ENCODE measurements at places on chromosomes 12 and 14.

DNA sequence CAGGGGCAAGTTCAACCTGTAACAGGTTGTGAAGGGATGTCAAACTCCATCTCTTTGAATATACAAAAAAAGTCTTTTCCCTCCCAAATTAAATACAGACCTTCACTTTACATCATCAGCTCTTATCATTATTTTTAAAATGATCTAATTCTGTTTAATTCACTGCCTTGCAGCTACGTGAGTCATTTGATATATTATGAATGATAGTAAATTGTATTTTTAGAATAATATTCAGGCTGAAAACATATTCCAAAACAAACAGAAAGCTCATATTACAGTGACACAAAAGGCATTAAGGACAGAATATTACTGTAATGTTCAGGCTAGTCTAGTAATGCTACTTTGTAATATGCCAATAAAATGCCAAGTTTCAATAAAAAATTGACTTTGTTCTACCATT is 53.3 kb downstream of the BCAT1 start:
- no peak for DNase-seq

- DNase-seq, result no peak
These were observed 220.6 kb upstream of the HMGA2 start for GRCh38 chr12:65603438-65604351.

- no peak for DNase-seq
These were observed 41.1 kb upstream of the CSRNP2 start for GRCh38 chr12:51124504-51124903.

DNA sequence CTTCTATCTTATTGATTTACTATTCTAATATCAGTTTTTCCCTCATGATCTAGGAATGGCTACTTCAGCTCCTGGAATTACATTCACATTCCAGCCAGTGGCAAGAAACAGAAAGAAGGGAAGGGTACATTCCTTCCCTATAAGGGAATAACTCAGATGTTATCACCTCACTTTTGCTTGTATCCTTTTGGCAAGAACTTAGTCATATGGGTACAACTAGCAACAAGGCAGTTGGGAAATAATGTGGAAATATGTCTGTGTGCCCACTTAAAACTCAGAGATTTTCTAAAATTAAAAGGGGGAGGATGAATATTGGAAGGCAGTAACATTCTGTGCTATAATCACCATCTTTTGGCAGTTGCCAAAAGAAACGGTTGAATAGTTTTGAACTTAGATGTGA is 85.6 kb downstream of the MSRB3 start:
- DNase-seq, result no peak

- no peak for DNase-seq
These were observed 57.0 kb upstream of the NID2 start for GRCh38 chr14:52125885-52126284.

- no peak for DNase-seq
These were observed 170.2 kb downstream of the ERC1 start for GRCh38 chr12:1161197-1161596.

GRCh38 chr12:56223571-56224101 is 506 bp upstream of the NABP2 start:
- DNase-seq, result no peak

DNA sequence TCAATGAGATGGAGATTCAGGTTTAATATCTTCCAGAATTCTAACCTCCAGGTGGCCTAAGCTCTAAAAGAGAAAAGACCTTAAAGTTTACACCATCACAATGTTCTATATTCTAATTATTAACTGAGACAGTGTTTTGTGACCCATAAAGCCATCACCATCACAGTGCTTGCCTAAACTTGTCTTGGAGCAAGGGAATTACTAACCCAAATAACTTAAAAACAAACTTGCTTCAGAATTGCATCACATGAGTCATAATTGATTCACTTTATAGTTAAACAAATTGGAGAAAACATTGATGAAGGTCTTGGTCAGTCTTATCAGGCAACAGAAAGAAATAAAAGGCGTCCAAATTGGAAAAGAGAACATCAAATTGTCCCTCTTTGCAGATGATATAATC is 54.5 kb upstream of the ALG10 start:
- no peak for DNase-seq

GRCh38 chr12:64699504-64700115 is 59.6 kb downstream of the GNS start:
- no peak for DNase-seq

GRCh38 chr12:66901138-66901932 is 222.5 kb upstream of the GRIP1 start:
- DNase-seq, result no peak

GRCh38 chr12:15800278-15800677 is 11.1 kb upstream of the EPS8 start:
- DNase-seq, result no peak

GRCh38 chr14:89251061-89251460 is 166.0 kb downstream of the FOXN3 start:
- DNase-seq, result no peak

DNA sequence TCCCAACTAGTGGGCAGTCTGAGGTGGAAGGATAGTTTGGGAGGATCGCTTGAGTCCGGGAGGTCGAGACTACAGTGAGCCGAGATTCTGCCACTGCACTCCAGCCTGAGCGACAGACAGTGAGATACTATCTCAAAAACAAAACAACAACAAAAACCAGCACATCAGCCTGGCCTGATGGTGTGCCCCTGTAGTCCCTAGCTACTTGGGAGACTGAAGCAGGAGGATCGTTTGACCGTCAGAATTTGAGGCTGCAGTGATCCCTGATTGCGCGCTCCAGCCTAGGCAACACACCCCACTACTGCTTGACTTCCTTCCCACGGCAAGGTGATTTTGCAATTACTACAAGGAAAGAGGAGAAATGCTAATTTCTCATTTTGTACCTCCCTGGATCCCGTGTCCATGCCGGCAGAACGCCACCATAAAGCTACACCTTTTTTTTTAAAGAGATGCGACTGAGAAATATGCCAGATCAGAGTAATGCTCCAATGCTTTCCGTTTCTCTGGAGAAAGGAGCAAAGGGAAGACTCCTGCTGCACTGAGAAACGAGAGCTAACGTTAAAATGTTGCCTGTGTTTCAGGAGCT is 672 bp upstream of the SCFD1 start:
- no peak for DNase-seq

DNA sequence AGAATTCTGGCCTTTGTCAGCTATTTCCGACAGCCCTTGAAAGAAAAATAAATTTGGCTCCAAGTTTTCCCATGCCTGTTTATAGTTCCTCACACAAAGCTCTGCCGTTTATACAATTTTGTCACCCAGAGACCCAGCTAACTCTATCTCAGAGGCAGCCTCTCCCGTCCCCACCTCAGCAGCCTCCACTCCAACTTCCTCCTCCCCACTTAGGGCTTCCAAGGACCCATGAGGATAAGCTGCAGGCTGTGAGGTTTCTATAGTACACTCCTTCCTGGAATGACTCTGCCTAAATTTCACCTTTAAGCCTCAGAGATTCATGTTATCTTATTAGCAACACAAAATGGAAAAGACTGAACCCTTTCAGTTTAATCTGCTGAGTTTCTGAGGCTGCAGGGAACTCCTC is 71.8 kb downstream of the TTC9 start:
- no peak for DNase-seq

DNA sequence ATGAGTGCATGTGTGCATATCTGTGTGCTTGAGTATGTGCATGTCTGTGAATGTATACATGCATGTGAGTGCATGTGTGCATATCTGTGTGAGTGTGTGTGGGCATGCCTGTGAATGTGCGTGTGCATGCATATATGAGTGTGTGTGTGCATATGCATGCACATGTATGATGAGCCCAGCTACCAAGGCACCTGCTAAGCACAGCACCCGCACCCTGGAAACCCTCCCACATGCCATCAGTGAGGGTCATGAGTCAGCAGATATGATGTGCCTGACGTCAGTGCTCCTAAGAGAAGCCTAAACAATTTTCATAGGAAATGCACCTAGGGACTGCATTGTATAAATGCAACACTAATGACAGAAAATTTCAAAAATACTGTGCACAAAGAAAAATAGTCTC is 151.1 kb downstream of the KIF26A start:
- no peak for DNase-seq

- no peak for DNase-seq
These were observed 42.9 kb downstream of the TRIP11 start for GRCh38 chr14:91996948-91997371.

GRCh38 chr12:132169376-132169775 is 25.1 kb downstream of the NOC4L start:
- no peak for DNase-seq

DNA sequence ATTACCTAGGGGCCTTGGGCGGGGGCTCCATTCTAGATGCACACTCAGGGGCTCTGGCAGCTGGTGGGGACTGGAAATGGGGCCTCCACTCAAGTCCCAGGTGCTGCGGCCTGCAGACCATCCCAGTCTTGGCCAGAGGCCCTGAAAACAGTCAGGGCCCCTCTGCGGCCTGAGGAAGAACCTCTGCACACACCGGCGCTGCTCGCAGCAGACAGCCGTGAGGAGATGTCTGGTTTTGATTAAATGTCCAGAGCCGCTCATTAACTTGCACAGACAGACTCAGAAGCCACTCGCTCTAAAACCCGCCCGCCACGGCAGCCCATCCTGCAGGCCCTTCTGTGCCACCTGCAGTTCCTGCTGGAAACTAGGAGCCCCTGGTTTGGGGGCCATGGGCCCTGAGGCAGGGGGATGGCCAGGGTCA is 36.4 kb upstream of the NCOR2 start:
- no peak for DNase-seq

DNA sequence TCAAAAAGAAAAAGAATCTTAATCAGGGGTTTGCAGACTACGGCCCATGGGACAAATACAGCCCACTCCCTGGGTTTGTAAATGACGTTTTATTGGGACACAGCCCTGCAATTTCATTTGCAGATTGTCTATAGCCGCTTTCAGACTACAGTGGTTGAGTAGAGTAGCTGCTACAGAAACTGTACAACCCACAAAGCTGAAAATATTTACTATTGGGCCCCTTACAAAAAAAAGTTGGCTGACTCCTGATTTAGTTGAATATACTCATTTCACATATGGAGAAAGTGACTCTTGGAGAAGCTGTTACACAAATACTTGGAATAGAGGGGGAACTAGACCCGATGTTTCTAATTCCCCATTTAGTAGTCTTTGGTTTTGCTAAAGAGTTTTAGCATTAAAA is 162.5 kb upstream of the NOS1 start:
- no peak for DNase-seq

GRCh38 chr14:85533023-85533860 is 3.3 kb downstream of the FLRT2 start:
- no peak for DNase-seq

DNA sequence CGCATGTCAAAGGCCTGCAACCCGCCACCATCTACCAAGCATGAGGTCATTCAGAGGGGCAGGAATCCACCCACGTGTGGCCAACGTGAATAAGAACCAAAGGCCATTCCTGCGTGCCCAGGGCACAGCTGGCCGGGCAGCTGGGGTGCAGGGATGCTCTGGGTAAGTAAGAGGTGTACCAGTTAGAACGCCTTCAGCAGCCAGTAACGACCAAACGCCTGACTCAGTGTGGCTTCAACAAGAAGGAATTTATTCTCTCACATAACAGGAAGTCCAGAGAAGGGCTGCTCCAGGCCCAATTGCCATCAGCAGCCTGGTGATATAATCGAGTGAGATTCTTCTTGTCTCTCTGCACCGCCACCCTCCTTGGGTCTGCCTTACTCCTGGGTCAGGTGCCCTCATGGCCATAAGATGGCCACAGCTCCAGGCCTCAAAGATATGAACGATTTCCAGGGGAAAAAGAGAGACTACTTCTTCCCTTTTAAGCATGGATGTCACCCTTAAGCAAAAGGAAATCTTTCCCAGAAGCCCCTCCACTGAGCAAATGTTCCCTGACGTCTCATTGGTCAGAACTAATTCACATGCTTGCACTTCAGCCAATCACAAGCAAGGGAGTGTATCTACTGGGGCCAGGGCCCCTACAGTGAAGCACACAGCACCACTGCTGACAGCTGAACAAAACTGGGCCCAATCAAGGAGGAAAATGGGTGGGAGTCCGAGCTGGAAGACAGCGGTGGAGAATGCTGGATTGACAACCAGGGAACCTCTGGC is 7.3 kb downstream of the TTC7B start:
- DNase-seq, result no peak

DNA sequence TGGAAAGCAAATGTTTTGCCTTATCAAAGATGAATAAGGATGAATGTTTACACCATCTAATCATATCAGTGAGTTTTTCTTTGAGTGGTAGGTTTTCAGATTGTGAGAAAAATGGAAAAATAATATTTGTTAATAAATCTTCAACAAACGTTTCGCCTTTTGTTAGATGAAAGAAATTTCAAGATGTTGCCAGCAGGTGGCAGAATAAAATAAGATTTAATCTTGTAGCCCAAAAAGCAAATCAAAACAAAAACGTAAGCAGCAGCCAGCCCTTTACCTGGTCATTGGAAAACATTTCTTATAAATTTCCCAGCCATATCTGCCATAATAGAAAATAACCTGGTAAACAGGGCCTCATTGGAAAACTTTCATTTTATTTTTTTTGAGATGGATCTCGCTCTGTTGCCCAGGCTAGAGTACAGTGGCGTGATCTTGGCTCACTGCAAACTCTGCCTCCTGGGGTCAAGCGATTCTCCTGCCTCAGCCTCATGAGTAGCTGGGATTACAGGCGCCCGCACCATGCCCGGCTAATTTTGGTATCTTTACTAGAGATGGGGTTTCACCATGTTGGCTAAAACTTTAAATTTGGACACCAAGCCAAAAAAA is 15.4 kb upstream of the TMEM120B start:
- DNase-seq, result no peak

GRCh38 chr12:51534216-51535074 is 56.6 kb upstream of the SCN8A start:
- DNase-seq, result no peak

- no peak for DNase-seq
These were observed 86.8 kb upstream of the PARP11 start for GRCh38 chr12:3959799-3960560.

GRCh38 chr12:3685830-3686229 is 67.1 kb downstream of the CRACR2A start:
- no peak for DNase-seq

- no peak for DNase-seq
These were observed 391.6 kb downstream of the ZFP36L1 start for GRCh38 chr14:68401317-68401716.

GRCh38 chr14:106200541-106201315 is 674.3 kb downstream of the TMEM121 start:
- DNase-seq, result no peak
